ENCODE measurements at places on chromosomes 12 and 14.

DNA sequence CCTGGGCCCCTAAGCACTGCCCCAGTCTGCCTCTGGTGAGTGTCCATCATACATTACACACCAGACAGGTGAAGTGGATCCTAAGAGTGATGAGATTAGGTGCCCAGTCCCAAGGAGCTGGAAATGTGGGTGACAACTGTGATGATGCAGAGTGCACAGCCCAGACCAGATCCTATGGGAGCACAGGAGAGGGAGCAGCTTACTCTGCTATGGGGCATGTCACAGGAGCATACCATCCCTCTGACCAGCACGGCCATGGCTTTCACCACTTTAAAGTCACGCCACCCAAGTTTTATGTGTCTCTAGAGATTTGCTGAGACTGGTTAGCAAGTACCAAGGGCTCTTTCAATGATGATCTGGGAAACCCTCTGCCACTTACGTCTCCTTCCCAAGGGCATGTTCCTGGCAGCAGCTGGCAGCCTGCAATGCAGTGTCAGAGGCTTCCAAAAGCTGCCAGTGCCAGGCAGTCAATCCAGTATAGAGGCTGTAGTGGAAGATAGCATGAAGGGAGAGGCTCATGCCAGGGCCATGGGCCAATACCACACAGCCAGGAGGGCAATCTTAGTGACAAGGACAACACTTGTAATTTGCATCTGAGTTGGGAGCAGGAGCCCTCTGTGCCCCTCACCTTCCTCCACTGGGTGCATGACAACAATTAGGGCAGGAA lies 40.2 kb downstream of the STAB2 start:
- no peak for DNase-seq

DNA sequence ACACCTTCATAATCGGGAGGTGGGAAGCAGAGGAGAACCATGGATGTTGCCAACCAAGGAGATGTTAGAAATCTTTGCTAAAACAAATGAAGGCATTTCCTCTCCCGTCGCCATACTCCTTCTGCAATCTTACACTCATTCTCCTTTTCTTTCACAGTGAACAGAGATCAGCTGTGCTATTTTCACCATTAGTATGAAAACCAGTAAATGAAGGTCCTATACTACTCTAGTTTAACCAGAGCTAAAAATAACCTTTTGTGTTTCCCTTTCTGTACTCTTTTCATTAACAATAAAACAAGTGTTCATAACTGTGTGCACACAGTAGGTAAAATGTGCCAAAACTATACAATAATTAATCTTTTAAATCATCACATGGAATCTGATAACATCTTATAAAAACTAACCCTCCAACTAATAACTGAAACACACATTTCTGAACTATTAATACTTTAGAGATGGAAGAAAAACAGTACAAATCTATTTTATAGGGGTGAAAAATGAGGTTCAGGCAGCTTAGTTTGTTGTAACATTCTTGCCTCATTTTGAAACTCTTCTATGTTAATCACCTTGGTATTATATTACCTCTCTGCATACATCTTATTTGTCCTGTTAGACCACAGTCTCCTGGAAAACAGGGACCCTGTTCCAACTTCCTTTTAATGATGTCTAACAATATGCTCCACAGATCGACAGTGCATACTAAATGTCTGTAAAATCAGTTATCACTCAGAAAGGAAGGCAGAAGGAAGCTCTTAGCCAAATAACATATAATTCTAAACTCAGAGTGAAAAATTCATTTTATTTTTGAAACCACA lies 69.5 kb downstream of the SPPL3 start:
- DNase-seq, result no peak

DNA sequence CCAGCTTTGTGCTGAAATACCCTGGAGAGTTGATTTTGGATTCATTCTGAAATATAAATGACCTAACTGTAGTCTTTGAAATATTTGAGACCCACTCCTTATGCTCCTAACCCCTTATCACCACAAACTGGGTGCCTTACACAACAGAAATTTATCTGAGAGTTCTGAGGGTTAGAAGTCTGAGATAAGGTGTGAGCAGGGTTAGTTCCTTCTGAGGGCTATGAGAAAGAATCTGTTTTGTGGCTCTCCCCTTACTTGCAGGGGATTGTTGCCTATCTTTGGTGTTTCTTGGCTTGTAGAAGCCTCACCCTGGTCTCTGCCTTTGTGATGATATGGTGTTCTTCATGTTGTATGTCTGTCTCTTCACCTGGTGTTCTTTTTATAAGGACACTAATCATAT lies 91.7 kb downstream of the DERA start:
- no peak for DNase-seq

- peak; percentile 65 for DNase-seq
Observed at GRCh38 chr14:81062816-81063215, 107.4 kb downstream of the TSHR start.

GRCh38 chr14:50620341-50620740 lies 47.8 kb downstream of the SAV1 start:
- no peak for DNase-seq

DNA sequence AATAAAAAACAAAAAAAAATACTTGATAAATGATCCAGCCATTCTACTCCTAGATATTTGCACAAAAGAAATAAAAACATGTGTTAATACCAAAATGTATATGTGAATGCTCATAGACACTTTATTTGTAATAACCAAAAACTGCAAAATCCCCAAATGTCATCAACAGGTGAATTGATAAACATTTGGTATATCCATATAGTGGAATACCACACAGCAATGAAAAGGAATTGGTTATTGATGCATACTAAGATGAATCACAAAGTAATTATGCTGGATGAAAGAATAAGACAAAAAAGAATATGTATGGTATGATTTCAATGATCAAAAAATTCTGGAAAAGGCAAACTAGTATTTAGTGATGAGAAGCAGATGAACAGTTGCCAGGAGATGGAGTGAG lies 124.7 kb upstream of the VASH1 start:
- no peak for DNase-seq

GRCh38 chr14:23066855-23067744 lies 9.8 kb upstream of the CDH24 start:
- DNase-seq, result no peak

DNA sequence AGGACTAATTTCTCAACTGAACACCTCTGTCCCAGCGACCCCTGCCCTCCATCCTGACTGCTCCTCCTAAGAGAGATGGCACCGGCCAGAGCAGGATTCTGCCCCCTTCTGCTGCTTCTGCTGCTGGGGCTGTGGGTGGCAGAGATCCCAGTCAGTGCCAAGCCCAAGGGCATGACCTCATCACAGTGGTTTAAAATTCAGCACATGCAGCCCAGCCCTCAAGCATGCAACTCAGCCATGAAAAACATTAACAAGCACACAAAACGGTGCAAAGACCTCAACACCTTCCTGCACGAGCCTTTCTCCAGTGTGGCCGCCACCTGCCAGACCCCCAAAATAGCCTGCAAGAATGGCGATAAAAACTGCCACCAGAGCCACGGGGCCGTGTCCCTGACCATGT lies 756 bp downstream of the RNASE7 start:
- no peak for DNase-seq

DNA sequence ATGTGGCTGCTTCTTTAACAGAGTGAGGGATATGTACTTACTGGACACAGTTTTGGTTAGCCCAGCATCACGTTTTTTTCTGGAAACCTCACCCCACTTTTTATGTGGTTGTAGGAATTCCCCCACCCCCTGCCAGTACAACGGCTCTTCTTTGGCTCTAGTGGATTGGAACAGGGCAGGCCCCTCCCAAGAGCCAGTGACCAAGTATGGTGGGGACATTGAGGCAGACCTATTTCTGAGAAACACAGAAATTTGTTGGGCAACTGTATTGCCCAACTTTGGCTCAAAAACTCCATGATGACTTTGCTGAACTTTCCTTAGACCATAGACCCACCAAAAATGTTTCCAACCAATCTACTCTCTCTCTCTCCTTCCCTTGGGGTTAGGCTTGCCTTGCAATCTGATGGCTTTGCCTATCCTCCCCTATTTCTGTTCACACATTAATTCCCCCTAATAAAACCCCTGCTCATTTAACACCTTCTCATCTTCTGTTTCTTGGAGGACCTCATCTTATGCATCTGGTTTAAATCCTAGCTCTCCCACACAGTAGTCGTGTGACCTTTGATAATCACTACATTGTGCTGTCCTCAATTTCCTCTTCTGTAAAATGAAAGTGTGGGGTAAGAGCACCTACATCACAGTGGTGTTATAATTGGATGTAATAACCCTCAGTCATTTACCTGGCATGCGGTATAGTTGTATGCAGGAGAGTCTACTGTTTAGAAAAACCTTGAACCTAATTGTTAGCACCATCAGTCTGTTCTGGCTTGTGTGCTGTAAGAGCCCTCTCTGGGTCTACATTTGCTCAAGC lies 71.7 kb downstream of the IGF1 start:
- DNase-seq, result no peak

DNA sequence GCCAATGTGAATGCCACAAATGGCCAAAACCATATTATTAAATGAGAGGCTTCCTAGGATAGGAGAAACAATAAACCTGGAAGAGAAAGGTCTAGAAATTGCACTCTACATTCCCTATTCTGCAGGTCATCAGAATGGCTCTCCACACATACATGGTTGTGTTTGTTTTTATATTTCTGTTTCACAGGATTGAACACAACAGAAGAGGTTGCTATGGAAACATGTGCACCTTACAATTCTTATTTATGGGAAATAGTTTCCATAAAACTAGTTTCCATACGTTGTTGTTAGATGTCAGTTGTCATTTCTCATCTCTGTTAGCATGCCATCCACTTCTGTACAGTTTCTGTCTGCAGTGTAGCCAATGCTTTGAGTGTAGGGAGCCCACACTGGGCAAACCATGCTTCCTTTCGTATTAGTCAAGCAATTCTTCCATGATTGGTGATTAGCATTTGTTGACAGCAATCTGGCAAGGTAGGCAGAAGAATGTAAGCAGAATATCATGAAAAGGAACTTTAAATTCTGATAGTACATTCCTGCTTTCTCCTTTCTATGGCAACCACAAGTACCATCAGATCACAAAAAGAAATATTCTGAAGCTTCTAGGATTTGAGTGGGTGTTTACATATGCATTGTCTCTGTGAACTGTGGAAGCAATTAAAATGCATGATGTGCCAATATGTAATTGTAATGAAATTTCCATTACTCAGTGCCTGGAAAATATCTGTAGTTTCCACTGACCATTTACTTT lies 141.6 kb upstream of the AVPR1A start:
- no peak for DNase-seq

GRCh38 chr12:111798182-111798581 lies 31.4 kb downstream of the ALDH2 start:
- DNase-seq, result no peak

DNA sequence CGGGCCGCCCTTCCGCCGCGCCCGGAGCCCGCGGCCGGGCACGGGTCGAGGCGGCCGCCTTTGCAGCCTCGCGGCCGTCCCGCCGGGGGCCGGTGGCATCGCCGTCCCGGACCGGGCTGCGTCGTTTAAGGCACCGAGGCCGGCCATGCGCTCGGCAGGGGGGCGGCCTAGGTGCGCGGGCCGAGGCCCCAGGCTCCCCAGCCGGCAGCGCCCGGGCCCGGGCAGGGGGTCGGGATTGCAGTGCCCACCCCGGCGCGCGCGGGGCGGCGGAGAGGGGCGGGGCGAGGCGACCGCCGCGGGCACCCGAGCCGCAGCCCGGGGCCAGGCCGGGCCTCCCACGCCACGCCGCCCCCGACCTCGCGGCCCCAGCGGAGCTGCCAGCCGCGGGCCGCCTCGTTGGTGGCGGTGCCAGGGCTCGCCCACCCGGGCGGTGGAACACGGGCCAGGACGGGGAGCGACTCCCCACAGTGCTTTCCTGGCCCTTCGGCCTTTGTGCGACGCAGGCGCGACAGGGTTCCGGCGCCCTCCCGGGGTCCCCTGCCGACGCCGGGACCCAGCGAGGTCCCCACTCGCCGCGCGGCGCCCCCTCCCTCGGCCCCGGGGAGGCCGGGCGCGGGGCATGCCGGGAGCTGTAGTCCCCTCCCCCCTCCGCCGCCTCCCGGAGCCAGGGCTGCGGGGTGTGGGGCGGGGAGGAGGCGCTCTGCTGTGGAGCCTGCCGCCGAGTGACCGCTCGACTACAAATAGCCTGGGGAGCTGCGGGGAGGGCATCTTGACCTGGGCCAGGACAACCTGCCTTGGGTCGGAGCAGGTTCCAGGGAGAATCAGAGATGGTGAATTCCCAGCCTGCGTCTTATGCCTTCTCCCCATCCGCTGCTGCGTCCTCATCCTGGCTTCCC lies 769 bp downstream of the FKBP4 start:
- peak; percentile 90 for DNase-seq

GRCh38 chr12:132904718-132905328 lies 17.4 kb upstream of the CHFR start:
- peak; percentile 70 for DNase-seq

GRCh38 chr12:112841240-112841639 lies 49.7 kb downstream of the RPH3A start:
- DNase-seq, result no peak

DNA sequence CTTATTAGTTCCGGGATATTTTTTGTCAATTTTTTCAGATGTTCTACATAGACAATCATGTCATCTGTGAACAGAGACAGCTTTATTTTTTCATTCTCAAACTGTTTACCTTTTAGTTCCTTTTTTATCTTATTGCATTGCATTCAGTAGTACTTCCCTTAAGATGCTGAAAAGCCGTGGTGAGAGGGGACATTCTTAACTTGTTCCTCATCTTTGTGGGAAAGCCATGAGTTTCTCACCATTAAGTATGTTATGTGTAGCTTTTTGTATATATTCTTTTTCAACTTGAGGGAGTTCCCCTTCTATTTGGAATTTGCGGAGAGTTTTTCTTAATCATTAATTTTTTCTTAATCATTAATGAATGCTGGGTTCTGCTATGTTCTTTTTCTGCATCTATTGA lies 1727.1 kb upstream of the SEL1L start:
- DNase-seq, result no peak

GRCh38 chr14:23160924-23161522 lies 22.4 kb downstream of the SLC7A8 start:
- DNase-seq, result peak; percentile 62

DNA sequence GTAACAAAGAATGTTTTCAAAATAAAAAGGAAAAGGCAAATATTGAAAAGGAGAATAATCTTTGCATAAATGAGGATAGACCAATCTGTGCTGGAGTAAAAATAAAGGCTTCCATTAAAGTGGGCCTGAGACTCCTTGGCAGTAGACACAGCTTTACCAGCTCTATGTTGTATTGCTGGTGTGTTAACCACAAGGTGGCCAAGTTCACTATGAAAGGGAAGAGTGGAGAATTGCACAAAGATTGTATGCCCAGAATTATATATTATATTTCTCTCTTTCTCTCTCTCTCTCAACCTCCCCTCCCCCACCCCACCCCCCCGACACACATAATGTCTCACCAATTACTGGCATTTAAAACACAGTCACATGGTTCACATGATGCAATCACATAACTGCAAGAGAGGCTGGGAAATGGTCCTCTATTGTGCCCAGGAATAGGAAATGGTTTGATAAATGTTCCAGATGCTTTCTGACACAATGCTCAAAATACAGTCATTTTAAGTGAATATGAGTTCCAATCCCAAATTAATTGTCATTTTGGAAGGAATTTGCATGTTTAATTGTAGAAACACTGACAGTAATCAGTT lies 222.6 kb upstream of the SYT1 start:
- DNase-seq, result peak; percentile 39

DNA sequence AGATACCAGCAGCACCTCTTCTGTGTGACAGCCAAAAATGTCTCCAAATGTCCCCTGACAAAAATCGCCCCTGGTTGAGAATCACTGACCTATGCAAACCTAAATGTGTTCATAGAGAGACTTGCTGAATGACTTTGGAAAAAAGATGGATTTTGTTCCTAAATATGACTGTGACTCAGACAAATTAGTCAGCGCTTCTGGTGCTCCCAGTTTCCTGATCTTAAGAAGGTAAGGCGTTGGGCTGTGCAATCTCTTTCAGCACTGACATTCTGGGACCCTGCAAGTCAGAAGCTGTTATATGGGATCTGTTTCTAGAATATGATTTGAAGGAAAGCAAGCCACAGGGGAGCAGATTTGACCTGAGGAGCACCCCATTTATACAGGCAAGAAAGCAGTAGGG lies 90.6 kb upstream of the PWP1 start:
- no peak for DNase-seq
